Umbilical cord (tissue), 2 donors: ENCODE measurements at places on chromosomes 2 and 18.

GRCh38 chr2:27703638-27704341, 40.1 kb downstream of the SLC4A1AP start:
- peak; percentile 97 for DNase-seq

GRCh38 chr2:100632037-100632436, 69.2 kb downstream of the PDCL3 start:
- no peak for DNase-seq

DNA sequence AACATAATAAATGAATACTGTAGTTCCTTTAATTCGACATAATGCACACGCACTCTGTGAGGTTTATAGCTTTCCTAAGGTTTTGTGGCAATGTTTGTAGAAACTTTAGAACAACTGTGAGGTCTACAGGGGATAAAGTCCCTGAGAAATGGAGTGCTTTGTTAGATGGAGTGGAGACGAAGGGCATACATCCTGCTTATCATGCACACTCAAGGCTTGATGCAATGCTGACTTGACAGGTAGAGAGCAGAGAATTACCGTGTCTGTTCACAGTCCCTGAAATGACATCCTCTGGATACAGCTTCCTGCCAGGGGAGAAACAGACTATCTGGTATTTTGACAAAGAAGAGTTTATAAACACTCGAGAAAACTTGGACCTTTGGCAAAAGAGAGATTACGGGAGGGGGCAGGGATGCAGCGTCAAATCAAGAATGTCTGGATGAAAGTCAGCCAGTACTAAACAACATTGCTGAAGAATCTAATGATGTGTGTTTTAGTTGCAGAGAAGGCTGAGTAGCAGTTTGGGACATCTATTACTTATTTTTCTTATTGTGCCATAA, 766.9 kb upstream of the ZEB2 start:
- peak; percentile 71 for DNase-seq

DNA sequence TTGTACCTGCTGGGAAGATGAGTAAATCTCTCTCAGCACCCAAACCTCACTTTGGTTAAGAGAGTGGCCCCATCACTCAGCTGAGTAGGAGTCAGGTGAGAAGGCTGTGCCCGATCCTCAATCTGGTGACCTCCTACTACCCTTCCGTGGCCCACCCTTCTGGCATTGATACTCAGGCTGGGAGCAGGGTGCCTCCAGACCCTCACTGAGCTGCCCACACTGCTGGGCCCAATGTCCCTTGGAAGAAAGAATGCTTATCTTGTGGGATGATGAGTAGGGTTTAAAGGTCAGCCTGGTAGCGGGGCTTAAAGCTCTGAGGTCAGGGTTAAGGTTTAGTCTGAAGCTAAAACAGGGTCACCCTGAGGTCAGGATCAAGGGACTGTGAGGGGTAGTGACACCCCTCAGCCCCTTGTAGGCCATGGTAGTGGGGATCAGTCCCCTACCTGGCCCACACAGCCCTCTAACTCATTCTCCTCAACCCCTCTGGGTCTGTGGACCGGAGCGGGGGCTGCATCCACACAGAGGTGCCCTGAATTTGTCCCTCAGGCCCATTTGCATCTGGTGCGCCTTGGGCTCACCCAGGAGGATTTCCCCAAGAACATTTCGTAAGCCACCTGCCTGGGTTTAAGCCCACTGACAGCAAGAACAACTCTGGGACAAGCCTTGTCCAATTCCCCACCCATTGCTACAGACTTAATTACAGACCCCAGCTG, 123.8 kb downstream of the CYP26B1 start:
- DNase-seq = no peak

DNA sequence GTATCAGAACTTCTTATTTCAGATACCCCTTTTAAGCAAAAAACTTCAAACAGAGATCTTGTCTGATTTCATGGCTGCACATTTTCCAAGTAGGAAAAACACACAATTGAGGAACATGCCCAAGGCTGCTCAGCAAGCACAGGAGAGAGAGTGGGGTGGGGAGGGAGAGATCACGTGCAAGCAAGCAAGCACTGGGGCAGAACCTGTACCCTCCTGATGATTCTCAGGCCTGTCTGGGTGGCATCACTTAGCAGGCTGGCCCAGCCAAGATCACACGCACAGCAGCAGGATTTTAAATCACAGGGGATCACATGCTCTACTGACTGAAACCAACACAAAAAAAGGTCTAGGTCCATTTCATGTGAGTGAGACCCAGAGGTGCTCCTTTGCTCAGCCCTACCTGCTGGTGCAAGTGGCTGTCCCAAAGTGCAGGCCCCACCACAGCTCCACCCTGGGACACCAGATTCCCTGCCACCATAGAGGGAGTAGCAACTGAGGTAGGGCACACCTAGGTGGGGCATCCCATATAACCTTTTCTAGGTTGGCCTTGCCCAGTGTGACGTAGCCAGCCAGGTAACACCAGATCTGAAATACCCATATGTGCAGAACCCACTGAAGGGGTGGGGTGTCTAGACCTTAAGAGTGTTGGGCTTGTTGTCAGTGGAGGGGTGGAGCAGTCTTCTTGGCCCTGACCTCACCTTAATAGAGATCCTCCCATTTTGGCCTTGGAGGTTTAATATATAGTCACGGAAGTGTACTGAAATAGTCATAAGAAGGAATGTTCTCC, 1.8 kb upstream of the LYPD6B start:
- no peak for DNase-seq

DNA sequence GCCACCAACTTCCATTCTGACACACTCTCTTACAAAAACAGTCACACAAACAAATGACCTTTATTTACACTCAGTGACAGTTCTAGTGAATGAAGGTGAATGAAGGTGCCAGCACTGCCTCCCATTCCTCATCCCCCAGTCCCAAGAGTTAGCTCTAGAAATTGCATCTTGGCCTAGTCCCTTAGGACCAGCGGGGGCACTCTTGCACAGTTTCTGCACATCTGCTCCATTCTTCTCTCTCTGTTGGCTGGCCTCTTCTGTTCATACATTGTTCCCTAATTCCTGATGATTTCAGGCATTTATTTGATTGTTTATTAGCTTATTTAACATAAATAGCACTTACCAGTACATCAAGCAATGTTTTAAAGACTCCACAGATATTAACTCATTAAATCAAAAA, 30.9 kb downstream of the GAREM1 start:
- no peak for DNase-seq

- DNase-seq = peak; percentile 36
Measured at GRCh38 chr2:133265432-133265949, 302.8 kb downstream of the NCKAP5 start.

DNA sequence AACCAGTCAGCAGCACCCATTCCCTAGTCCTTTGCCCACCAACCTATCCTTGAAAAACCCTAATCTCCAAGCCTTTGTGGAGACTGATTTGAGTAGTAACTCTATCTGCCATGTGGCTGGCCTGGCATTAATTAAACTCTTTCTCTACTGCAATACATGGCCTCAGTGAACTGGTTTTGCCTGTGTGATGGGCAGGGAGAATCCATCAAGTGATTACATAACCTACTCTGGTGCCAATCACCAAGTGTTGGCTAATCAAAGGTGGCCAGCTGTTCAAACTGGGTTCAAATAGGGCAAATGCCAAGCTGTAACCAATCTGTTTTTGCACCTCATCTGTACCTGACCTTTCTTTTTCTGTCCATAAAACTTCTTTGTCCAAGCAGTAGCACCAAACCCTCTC, 139.8 kb upstream of the XPO1 start:
- no peak for DNase-seq
